Spinal cord (tissue), 10 donors: ENCODE measurements at places on chromosomes 1 and 21. TPM values are rescaled to one million over a fixed set of nuclear protein-coding genes. Genes with fewer than 3 reads are reported as not detected.
A peak's percentile ranks its signal among the peaks of the same experiment; 100 is the strongest.

GRCh38 chr1:22551591-22551990, 11.7 kb upstream of the EPHA8 start:
- H3K4me3 ChIP-seq, result no peak overlapping the region
- no peak for DNase-seq
- no peaks in the 10 kb centered on the region for H3K36me3 ChIP-seq
- peaks cover 25% of the 10 kb centered on the region for H3K4me1 ChIP-seq
- H3K27me3 ChIP-seq, result peaks cover 11% of the 10 kb centered on the region

DNA sequence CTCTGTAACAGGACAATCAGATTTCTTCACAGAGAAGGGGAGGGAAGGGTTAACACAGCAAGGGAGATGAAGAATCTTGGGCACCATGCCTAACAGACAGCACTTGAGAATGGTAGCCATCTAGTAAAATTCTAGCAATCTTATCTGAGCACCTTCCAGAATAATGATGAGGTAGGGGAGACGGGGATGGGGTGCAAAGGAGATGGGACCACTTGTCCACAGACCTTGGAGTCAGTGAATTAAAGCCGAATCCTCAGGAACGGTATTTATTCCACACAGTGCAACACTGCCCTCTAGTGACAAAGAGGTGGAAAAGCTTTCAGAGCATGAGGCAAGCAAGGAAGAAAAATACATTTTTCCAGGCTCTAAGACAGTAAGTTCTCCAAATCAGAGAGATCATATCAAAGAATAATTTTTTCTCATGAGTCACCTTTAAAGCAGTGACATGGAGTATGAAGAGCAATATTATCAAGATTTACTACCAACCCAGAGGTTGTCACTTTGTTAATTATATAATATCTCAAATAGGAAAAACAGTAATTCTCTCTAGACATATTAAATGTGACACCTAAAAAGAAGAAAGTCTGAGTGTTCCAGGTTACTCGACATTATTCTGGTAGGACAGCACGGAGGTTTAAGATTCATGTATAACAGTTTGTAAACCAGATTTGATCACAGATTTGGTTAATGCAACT, 43.3 kb upstream of the LPAR3 start:
- no peak overlapping the region for H3K27ac ChIP-seq
- no peaks in the 10 kb centered on the region for H3K4me1 ChIP-seq
- H3K4me3 ChIP-seq, result no peak overlapping the region
- H3K27me3 ChIP-seq, result no peaks in the 10 kb centered on the region

- no peaks in the 10 kb centered on the region for H3K36me3 ChIP-seq
- H3K27ac ChIP-seq, result no peak overlapping the region
- no peak for DNase-seq
- no peak overlapping the region for H3K4me3 ChIP-seq
These were observed 23.3 kb downstream of the SHISA4 start for GRCh38 chr1:201911826-201912571.

DNA sequence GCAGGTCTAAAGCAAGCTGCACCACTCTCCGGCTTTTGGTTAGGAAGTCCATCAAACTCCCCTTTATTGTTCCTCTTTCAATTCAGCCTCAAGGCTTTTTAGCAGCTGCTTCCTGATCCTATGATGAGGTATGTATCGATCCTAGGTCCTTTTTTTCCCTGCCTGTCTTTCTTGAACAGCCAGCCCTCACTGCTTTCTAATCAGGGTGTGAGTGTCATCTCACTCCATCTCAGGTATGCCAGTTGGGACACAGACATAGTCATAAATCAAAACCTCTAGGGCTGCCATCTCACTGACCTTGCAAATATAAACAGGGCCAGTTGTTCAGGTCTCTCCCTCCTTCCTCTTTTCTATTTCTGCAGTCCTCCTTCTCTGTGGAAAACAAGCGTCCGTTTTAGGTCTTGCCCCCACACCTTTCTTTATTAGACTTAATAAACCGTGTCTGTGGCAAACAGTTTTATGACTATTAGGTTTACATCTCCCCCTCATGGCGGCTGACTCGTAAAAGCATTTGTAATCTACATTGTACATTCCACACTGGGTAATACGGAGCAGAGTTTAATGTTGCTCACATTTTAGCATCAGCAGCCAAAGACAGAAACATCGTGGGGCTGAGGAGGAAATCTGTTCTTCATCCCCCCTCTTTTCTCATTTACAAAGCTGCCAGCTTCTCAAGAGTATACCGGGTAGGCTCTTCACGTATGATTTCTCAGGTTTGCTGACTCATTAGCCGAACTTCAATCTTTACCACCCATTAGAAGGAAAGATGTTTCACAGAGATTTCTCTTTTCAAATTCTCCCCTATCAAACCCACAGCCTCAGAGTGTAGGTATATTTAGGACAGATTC, 11.6 kb downstream of the STYXL2 start:
- no peak overlapping the region for H3K4me3 ChIP-seq
- no peaks in the 10 kb centered on the region for H3K4me1 ChIP-seq
- no peaks in the 10 kb centered on the region for H3K36me3 ChIP-seq
- no peak overlapping the region for H3K27ac ChIP-seq
- DNase-seq, result peak; percentile 79

DNA sequence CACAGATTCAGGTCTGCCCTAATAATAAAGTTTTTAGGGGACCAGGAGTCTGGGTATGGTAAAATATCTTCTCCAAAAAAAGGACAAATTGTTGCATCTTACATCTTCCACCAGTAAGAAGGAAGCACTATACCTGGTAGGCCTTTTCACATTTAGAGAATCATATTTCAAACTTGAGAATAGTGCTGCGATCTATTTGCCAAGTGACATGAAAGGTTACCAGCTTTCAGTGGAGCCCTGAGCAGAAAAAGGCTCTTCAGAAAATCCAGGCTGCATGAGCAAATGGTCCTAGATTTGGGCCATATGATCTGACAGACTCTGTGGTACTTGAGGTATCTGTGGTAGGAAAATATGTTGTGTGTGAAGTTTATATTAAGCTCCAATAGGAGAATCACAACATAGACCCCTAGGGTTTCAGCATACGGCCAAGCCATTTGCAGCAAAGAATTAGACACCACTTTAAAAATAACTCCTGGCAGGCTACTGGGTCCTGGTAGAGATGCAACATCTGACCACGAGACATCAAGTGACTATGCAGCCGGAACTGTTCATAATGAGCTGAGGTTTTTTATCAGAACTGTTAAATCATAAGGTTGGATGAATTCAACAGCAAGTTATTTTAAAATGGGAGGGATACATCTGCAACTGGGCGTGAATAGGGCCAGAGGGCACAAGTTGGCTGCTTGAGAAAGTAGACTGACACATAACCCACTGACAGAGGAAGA, 38.6 kb upstream of the CCDC190 start:
- no peak overlapping the region for H3K4me3 ChIP-seq
- no peaks in the 10 kb centered on the region for H3K4me1 ChIP-seq
- no peaks in the 10 kb centered on the region for H3K36me3 ChIP-seq
- no peak overlapping the region for H3K27ac ChIP-seq
- no peaks in the 10 kb centered on the region for H3K27me3 ChIP-seq
- no peak for DNase-seq

GRCh38 chr1:55148676-55149075, 66.5 kb downstream of the USP24 start:
- no peak overlapping the region for H3K4me3 ChIP-seq
- no peaks in the 10 kb centered on the region for H3K4me1 ChIP-seq
- no peaks in the 10 kb centered on the region for H3K27me3 ChIP-seq
- peaks cover 15% of the 10 kb centered on the region for H3K36me3 ChIP-seq

DNA sequence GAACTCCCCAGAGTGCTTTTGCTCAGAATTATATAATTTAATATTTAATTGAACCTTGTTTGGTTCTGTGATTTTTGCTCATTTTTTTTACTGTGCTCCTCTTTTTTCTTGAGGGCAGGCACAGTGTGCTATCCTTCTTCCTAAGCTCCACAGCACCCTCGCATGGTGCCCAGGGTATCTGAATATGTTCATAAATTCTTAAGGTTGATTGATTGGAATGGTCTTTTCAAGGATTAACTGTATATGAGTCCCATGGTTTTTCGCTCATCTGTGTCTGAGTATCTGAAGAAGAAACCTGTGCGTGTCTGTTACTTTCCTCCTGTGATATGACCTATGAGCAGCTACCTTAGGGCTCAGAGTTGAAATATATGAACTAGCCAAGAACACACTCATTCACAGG, 393.7 kb downstream of the HLX start:
- H3K27ac ChIP-seq, result no peak overlapping the region
- H3K4me1 ChIP-seq, result no peaks in the 10 kb centered on the region
- no peaks in the 10 kb centered on the region for H3K27me3 ChIP-seq
- H3K4me3 ChIP-seq, result no peak overlapping the region
- no peaks in the 10 kb centered on the region for H3K36me3 ChIP-seq
- DNase-seq, result no peak

DNA sequence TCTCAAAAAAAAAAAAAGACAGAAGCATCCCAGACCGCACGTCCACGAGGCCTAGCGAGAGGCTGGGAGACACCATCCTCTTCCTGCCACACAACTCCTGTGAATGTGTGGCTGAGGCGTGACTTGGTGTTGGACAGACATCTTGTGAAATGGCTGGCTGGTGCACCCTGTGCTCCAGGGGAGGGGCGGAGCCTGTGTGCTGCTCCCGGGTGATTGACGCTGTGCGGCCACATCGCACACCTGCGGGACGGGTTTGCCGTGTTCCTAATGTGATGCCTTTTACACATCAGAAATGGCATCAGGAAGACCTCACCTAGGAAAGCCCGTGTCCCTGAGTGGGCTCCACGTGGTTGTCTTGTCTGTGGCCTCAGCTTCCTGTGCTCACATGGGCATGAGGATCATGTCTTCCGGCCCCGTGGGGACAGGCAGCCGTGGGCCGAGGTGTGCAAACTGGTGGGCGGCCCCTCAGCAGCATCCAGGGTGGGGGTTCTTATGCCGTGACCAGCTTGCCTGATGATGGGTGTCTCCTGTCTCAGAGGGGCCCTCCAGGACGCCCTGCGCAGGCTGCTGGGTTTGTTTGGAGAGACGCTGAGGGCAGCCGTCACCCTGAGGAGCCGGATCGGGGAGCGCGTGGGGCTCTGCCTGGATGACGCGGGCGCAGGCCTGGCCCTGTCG, 64.4 kb downstream of the PCNT start:
- no peaks in the 10 kb centered on the region for H3K27me3 ChIP-seq
- peaks cover 80% of the 10 kb centered on the region for H3K36me3 ChIP-seq
- H3K27ac ChIP-seq, result no peak overlapping the region
- H3K4me3 ChIP-seq, result no peak overlapping the region
- no peak for DNase-seq

DNA sequence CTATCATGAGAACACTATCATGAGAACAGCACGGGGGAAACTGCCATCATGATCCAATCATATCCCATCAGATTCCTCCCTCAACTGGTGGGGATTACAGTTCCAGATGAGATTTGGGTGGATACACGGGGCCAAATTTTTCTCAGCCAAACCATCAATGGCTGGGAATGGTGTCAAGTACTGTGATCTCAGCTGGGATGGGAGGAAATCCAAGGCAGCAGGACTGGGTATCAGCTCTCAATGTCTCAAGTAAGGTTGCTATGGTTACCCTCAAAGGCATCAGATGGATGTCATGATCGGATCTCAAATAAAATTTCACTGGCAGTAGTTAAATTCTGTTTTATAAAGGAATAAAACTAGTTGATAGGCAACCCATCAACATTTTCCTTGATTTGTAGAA, 399.0 kb downstream of the KCNT2 start:
- no peaks in the 10 kb centered on the region for H3K27me3 ChIP-seq
- no peaks in the 10 kb centered on the region for H3K4me1 ChIP-seq
- no peak overlapping the region for H3K27ac ChIP-seq

GRCh38 chr1:155062702-155063411, 683 bp upstream of the EFNA4 start:
- H3K36me3 ChIP-seq, result peaks cover 38% of the 10 kb centered on the region
- peak overlapping the region; percentile 92 for H3K4me3 ChIP-seq
- H3K4me1 ChIP-seq, result peaks cover 36% of the 10 kb centered on the region
- H3K27me3 ChIP-seq, result peaks cover 11% of the 10 kb centered on the region

GRCh38 chr1:43304771-43305300, 4.1 kb downstream of the TIE1 start:
- peaks cover 23% of the 10 kb centered on the region for H3K4me1 ChIP-seq
- no peaks in the 10 kb centered on the region for H3K36me3 ChIP-seq
- no peaks in the 10 kb centered on the region for H3K27me3 ChIP-seq
- DNase-seq, result no peak
- no peak overlapping the region for H3K4me3 ChIP-seq

DNA sequence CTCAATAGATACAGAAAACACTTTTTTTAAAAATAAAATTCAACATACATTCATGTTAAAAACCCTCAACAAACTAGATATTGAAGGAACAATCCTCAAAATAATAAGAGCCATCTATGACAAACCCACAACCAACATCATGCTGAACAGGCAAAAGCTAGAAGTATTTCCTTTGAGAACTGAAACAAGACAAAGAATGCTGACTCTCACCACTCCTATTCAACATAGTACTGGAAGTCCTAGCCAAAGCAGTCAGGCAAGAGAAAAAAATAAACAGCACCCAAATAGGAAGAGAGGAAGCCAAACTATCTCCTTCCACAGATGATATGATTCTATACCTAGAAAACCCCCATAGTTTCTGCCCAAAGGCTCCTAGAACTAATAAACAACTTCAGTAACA, 46.2 kb upstream of the IVNS1ABP start:
- no peak overlapping the region for H3K4me3 ChIP-seq
- H3K27ac ChIP-seq, result no peak overlapping the region
- no peaks in the 10 kb centered on the region for H3K4me1 ChIP-seq
- no peaks in the 10 kb centered on the region for H3K27me3 ChIP-seq
- DNase-seq, result no peak
- H3K36me3 ChIP-seq, result no peaks in the 10 kb centered on the region

DNA sequence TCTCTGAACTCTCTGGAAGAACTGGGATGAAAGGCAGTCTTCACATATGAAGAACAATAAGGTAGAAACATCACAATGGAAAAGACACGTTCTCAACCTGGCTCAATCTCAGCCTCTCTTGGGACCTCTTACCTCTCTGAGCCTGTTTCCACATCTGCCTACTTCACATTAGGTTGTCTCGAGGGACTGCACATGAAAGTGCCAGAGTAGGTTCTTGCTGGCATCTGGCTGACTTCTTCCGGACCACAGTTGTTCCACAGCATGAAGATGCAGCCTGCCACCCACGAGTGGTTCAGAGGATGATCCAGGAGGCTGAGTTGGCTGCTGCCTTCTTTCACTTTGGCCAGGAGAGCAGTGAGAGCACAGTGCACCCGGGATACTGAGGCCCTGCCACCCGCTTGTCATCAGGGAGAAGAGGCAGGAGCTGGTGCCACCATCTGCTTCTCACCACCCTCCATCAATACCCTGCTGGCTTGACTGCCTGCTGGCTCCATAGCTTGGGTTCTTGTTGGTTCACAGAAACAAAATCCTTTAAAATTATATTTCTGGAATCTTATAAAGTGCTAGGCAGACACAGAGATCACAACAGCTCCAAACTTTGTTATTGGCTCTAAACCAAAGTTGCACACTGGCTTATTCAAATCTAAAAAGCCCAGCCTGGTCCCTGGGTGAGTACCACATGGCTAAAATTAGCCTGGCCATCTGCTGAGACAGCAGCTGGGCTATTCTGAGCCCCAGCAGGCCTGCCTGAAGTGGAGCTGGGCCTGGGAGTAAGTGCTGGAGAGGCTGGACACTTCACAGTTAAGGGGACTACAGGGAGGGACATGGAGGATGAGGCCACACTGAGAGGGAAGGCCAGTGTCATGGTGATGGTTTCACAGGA, 46.9 kb upstream of the LIN9 start:
- peaks cover 20% of the 10 kb centered on the region for H3K36me3 ChIP-seq
- no peak overlapping the region for H3K27ac ChIP-seq
- no peak for DNase-seq
- H3K27me3 ChIP-seq, result no peaks in the 10 kb centered on the region

Gene DR1
- total RNA-seq, result 47.1 TPM

Gene RGL1
- 53.4 TPM for total RNA-seq

Gene IRF6
- 2.8 TPM for total RNA-seq

Gene KLHDC8A
- total RNA-seq, result 9.9 TPM

Gene PYCR2
- 22.1 TPM for total RNA-seq

Gene CLDN8
- total RNA-seq, result 0.11 TPM

Gene MEX3A
- 12.3 TPM for total RNA-seq

Gene CD244
- not detected for total RNA-seq

Gene KRTAP6-3
- not detected for total RNA-seq
